ENCODE measurements at places on chromosomes 6 and 20. TPM values are rescaled to one million over a fixed set of nuclear protein-coding genes. Genes with fewer than 3 reads are reported as not detected.

DNA sequence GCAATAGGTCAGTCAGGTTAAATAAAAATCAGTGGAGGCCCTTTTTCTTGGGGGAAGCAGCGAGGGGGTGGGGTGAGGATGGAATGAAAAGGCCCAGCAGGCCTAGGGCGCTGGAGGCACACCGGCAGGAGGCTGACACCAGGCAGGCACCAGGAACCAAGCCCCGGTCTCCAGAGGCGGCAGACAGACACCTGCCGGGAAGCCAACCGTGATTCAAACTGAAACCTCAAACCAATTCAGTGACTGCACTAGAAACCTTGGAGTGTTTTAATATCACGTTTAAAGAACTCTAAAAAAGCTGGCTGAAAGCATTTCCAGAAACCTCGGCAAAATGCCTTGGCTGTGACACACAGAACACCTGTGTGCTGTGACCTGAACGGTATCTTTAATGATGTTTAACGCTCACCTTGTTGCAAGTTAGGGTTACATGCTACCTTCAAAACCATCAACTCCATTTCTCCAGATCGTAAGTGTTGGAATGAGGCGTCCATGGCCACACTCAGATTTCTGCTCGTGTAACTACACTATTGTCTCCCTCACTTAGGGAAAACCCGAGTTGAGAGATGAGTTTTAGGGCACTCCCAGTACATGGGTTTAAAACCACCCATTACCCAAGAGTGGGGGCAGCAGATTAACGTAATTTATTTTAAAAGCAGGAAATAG is 27.2 kb downstream of the DIDO1 start:
- DNase-seq, result no peak

GRCh38 chr6:45163952-45164766 is 164.0 kb upstream of the RUNX2 start:
- DNase-seq, result no peak

- DNase-seq, result no peak
Observed at GRCh38 chr20:14312001-14312400, 25.4 kb downstream of the FLRT3 start.

DNA sequence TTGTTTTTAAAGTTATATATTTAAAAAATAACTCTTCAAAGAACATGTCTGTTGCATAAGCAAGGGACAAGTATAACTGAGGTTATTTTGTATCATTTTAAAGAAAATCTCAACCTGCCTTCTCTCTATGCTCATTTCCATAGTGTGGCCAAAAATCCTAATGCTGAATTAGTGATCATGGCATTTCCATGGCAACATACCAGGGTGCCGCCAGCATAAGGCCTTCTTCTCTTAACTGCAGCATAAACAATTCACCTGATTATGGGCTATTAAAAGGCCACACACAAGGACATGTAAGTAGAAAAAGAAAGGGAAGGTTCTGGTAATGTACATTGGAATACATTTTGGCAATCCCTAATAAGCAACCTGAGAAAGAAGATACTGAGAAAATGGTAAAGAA is 95.1 kb upstream of the RNF217 start:
- DNase-seq, result no peak

GRCh38 chr6:7706269-7706668 is 19.6 kb upstream of the BMP6 start:
- no peak for DNase-seq

Gene PLAGL1
- 36.0 TPM for total RNA-seq

GRCh38 chr6:76217606-76218005 is 145.1 kb upstream of the IMPG1 start:
- no peak for DNase-seq

GRCh38 chr20:36779656-36780025 is 6.1 kb upstream of the DSN1 start:
- no peak for DNase-seq

DNA sequence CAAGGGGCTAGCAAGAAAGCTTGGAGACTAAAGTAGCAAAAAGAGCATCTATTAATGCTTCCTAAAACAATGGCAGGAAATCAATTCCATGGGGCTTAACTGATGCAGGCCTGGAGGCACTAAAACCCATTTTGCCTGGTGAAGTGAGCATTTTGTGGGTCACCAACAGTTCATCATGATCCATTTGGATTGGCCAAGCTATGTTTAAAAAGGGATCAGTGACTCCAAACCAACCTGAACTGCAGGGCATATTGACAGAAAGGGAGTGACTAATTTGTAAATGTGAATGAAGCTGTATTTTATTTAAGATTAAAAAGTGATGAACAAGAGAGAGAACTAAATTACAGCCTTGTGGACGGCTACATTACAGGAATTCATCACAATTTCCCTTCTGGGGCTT is 132.0 kb downstream of the PCSK2 start:
- no peak for DNase-seq

GRCh38 chr6:30073489-30074235 is 1.9 kb downstream of the RNF39 start:
- DNase-seq, result no peak

DNA sequence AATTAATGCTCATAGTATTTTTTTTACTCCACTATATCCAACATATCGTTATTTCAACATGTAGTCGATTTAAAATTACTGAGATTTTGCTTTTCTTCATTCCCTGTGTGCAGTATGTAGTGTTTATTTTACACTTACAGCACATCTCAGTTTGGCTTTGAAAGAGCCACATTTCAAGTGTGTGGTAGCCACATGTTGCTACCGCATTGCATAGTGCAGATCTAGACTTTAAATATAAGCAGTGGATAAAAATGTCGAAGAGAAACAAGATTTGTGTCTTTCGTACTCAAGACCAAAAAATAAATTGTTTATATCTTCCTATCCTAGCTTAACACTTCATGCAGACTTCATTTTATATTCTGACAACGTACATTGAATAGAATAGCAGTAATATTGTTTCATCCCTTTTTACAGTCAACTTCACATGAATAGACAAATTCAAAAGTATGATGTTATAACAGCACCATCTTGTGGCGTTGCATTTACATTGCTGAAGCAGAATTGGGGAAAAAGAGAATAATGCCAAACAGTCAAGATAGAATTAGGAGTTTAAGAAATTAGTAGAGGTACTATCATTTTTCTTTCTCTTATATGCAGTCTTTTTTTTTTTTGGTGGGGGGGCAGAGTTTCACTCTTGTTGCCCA is 29.9 kb downstream of the FBXO5 start:
- DNase-seq, result no peak

Gene TAGAP
- 167 TPM for total RNA-seq

DNA sequence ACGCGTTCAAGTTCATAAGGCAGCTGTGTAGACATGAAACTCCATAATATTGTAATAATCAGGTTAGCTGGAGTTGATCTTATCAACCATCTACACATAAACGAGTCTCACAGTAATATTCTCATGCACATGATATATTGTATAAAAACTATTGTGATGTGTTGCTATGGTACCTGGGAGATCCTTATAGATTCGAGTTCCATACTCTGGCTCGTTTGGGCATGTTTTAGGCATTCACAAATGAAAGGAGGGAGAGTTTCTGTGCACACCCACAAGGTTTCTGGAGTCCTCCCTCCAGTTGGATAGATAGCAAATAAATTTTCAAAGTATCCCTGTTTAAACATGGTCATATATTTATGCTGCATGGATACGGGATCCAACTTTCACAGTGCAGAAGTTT is 567.5 kb upstream of the SLC35B3 start:
- DNase-seq, result no peak

DNA sequence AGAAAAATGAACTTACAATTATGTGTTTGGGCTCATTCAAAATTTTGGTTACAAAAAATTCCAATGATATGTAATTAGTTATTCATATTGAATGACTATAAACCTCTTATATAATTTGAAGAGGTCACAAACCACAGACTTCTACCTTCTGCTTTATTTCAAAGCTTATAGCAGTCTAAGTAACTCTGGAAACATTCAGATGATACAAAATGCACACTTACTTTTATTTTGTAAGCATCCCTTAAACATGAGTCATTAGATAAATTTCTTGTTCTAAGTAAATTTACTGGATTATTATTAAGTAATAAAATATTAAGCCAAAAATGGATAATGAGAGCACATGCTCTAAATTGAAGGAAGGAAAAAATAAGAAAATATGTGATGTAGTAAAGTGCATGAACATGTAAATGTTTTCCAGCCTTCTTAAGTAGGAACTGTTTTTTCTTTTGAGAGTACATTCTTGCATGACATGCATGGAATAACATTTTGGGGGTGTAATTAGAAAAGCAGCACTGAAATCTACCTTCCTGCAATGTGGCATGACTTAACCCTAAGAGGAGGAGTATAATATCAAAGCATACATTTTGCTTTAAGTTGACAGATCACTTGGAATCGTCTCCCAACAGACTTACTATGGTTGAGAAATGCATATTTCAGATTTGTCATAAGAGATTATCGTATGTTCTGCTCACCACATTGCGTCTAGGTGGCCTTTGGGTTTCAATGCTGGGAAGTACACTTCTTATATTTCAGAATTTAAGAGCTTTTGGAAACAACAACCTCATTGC is 372.7 kb upstream of the HSF2 start:
- no peak for DNase-seq

Measured in B cell (primary cell).